ENCODE measurements at places on chromosomes 5 and 9.

DNA sequence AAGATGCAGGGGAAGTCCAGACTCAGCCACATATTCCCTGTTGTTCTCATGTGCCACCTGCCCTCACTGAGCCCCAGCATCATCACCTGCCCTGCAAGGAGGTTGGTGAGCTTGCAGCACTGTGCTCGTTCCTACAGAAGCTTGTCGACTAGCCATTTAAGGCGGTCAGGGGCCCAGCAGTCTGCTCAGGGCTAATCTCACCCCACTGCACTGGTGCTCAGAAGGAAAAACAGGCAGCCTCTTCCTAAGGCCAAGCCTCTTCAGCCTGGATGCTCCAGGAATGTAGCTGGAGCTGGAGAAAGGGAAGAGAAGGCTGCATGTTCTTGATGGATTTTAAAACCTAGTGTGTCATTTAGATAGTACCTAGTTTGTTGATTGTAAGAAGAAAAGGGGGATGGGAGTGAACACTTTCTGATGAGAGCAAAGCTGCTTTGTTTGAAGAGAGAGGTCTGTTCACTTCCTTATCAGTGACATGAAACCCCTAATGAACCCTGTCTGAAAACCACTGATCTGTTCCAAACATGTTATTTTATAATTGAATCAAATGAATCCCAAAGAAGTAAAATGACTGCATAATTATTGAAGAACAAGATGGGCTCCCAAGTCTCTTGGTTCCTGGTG lies 10.6 kb upstream of the ASPN start:
- no peak for DNase-seq

DNA sequence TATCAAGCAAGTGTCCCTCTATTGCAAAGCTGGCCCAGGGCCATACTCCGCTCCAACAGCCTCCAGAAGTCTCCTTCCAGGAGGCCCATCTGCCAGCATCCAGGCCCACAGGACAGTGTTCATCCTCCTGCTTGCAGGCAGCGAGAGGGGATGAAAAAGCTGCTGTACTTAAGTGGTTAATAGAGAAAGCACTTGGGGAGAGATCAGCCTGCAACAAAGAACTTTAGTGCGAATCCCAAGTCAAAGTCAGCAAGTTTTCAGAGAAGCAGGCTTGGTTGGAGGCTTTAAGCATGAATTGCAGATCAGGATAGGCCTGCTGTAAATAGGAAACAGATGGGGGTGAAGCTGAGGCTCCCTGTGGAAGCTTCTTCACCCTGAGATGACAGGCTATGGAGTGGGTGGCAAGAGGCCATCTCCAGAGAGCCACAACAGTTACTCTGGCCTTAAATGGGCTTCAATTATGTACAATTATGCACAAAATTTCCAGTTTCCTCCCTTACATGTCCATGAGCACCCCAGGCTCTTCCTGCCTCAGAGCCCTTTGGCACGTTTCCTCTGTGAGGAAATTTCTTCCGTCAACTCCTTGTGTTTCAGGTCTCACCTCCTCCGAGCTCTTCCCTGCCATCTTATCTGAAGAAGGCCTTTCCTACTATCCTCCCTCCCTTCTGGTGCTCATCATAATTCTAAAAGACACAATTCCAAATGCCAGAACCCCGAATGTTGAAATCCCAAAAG lies 98.0 kb upstream of the NR3C1 start:
- no peak for DNase-seq

DNA sequence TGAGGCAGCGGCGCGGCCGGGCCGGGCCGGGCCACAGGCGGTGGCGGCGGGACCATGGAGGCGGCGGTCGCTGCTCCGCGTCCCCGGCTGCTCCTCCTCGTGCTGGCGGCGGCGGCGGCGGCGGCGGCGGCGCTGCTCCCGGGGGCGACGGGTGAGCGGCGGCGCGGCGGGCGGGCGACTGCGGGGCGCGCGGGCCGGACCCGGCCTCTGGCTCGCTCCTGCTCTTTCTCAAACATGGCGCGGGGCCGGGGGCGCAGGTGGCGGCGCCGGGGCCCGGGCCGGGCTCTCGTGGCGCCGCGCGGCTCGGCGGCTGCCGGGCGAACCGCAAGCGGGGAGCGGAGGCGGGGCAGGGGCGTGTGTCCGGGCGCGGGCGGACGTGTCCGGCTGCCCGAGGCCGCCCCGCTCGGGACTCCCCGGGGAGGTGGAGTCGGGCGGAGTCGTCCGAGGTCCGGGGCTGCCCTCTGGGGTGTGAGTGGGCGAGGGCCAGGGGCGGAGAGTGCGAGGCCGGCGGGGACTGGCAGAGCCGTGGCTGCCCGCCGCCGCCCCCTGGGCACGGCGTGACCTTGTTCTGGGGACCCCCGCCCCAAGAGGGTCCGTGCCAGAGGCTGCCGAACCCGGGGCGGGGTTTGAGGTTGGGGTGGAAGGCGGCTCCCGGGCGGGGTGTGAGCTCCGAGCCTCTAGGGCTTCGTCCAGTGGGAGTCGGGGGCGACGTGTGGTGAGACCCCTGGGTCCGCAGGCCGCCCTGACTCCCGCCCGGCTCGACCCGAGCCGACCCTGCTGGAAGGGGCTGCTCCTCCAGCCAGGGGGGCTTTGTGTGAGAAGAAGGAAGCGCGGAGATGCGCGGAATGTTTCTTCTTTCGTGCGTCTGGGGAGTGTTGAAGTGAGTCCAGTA lies 485 bp downstream of the TGFBR1 start:
- peak; percentile 19 for DNase-seq

DNA sequence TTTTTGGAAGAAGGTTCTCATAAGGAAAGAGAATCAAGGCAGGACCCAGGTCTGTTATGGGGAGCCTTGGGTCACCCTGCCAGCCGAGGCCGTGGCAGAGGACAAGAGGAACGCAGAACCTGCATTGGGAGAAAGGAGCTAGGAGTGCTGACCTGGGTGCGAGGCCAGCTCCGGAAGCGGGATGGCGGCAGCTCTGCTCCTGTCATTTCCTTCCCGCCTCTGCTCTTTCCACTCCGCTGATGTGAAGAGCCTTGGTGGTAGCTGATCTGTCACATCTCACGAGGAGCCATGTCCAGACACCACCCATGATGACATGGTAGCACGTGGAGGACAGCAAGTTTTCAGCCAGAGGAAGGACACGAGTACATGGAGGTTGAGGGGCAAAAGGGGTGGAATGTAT lies 109.5 kb upstream of the COL5A1 start:
- no peak for DNase-seq

DNA sequence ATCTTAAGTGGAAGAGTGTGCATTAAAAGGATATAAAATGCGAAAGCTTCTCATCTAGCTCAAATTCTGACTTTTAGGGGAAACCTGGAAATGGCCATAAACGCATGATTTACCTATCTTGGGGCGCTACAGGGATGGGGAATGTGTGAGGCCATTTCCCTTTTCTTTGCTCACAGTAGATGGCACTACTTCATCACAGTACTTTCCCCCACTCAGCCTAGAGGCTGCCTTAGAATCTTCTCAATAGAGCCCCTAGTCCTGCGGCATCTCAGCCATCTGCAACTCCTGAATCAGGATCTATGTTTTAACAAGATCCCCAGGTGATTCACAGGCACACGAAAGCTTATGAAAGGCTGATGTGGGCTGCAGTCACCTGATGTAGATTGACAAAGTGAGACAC lies 110.8 kb downstream of the LHFPL2 start:
- DNase-seq = no peak

GRCh38 chr5:10521466-10522223 lies 42.2 kb upstream of the ANKRD33B start:
- DNase-seq = no peak

GRCh38 chr5:166267907-166268306 lies 2023.5 kb upstream of the WWC1 start:
- no peak for DNase-seq

GRCh38 chr9:110050925-110051355 lies 157.0 kb downstream of the C9orf152 start:
- DNase-seq = no peak

GRCh38 chr5:72695659-72696058 lies 120.8 kb upstream of the TNPO1 start:
- no peak for DNase-seq

- no peak for DNase-seq
Observed at GRCh38 chr5:173231381-173231766, 3.6 kb downstream of the NKX2-5 start.

- no peak for DNase-seq
Observed at GRCh38 chr9:10876333-10876732, 263.5 kb upstream of the PTPRD start.

- no peak for DNase-seq
Observed at GRCh38 chr9:124342776-124343485, 72.3 kb downstream of the PSMB7 start.

DNA sequence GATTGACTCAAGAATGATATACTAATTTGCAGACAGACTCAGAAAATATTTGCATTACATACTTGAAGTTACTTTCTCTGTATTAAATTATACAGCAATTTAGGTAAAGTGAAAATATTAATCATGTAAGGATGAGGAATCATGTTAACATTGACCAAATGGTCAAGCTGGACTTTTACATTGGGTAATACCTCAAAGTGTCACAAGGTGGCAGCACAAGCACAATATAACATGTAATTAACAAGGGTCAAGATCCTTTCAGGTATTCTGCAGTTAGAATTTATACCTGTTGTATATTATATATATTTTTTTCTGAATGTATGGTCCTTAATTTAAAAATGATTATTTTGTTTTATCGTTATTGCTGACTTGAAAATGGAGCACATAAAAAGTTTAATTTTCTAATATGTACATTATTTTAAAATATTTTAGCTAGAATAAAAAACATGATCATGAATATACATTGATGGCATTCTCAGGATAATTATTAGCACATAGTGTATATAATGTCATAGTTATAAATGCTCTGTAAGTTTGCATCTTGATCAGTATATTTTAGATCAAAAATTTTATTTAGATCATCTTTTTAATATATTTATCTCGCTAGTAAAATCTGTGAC lies 8.6 kb downstream of the HAPLN1 start:
- no peak for DNase-seq

DNA sequence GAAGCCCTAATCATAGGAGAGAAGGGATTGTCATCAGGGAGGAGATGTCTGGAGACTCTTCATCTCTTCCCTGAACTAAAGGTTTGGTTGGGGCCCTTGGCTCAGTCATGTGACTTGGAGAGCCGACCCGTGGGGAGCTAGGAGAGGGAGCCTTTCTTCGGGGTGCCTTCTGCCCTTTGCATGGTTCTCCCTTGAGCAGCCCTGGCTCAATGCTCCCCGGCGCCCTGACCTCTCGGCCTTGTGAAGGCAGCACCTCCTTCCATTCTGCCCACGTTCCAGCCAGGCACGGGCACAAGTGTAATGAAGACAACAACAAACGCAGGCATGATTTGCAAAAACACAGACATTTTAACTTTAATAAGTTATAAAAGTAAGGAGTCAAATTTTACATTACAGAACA lies 50.4 kb downstream of the ZNF354C start:
- no peak for DNase-seq

DNA sequence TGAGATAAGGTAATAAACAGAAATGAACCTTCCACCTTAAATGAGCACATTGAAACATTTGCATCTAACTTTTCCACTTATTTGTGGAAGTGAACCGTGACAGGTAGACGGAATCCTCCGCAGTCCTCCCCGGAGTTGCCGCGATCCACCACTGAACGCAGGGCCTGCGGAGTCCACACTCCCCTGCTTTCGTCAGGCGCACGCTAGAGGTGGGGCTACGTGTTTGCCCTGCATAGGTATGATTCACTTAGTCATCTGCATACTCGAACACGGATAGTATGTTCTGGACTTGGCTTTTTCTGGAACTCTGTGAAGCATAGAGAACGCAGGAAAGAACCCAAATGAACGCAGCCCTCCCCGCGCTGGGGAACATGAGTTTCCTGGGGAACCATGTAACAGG lies 272.8 kb upstream of the IRX4 start:
- DNase-seq = no peak

- no peak for DNase-seq
Observed at GRCh38 chr9:108911820-108912219, 22.1 kb downstream of the ELP1 start.

GRCh38 chr5:180795771-180796313 lies 6.8 kb downstream of the MGAT1 start:
- DNase-seq = no peak

DNA sequence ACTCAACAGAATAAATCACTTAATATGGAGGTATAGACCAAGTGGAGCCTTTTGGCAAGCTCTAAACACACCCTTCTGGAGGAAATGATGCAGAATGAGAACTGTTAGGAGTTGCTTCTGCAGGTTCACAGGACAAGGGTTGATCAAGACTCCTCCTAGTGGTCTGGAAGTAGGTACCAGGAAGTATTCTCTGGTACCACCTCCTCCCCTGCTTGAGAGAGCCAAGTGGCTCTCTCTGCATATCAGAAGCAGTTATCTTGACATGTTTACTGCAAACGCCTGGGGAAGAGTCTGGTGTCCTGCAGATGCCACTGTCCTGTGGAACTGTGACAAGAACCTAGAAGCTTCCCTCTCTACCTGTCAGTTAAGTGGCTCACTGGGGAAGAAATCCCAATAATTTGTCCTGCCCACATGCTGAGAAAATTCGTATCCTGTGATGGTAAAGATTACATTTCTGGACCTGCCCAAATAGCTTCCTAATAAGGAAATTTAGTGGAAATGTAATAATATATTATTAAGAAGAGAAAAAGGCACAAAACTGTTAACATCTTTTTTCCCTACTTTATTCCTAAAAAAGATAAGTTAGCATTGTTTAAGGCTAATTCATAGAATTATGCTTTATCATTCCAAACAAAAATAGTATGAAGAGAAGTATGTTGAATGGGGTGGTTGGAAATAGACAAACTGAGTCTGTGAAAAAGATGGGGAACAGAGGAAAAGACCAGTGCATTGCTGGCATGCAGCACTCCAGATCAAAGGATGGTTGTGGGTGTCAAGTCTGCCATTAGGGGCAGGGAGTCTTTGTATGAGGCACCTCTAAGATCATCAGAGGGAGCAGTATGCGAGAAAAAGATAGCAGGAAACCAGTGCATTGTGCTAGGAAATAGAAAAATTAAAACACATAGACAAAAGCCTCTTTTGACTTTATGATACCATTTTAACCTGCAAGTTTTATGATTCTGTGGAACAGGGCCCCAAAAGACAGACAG lies 118.8 kb downstream of the CDC42SE2 start:
- DNase-seq = peak; percentile 57

DNA sequence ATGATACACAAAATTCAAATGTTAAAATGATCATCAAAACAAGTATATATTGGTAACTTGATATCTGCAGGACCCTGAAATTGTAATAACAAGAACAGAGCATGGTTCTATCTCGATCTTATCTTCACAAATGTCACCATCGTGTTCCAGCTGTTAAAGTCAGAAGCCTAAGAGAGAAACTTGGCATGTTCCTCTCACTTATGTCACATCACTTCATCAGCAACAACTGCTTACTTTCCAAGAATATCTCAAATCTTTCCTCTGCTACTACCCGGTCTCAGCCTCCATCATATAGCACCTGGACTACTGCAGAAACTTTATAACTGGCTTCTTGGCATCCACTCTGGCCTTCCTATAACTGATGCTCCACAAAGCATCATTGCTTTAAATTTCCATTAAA lies 84.9 kb downstream of the FBN2 start:
- DNase-seq = no peak

GRCh38 chr5:178201927-178202235 lies 2.5 kb upstream of the HNRNPAB start:
- no peak for DNase-seq

DNA sequence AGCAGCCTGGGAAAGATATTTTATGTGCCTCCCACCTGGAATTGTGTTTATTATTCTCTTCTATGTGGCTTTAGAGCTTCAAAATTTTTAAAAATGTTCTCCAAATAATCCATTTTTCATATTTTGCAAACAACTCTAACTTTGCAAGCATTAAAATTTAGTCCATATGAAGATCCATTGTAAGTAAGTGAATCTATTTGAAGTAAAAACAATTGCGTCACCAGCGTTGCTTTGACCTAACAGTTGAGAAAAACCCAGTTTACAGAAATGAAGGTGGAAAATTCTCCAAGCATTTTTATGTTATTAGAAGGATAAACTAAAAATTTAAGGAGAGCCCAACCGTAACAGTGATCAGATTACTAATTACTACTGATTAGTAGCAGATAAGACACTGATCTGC lies 38.9 kb upstream of the TLX3 start:
- DNase-seq = no peak
